ENCODE measurements at places on chromosomes 4 and X.
A peak's percentile ranks its signal among the peaks of the same experiment; 100 is the strongest.

DNA sequence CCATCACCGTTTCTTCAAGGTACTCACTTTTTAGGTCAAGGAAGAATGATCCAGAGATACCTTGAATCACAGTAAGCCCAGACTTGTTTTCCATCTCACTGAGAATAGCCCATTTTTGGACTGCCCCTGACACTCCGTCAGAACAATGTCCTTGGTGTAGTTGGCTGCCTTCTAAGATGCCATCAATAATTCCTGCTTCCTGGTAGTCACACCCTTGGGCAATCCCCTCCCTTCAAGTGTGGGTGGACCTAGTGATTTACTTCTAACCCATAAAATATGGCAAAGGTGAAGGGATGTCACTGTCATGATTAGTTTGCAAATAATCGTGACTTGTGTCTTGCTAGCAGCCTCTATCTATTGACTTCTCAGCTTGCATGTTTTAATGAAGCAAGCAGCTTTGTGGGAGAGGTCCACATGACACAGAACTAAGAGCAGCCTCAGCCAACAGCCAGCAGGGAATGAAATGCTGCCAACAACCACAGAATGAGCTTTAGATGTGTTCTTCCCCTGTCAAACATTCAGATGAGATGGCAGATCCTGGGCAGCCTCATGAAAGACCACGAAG lies 20.0 kb upstream of the KLHL34 start:
- no peak for DNase-seq

GRCh38 chr4:182483685-182484084 lies 240.5 kb downstream of the TENM3 start:
- DNase-seq: no peak

DNA sequence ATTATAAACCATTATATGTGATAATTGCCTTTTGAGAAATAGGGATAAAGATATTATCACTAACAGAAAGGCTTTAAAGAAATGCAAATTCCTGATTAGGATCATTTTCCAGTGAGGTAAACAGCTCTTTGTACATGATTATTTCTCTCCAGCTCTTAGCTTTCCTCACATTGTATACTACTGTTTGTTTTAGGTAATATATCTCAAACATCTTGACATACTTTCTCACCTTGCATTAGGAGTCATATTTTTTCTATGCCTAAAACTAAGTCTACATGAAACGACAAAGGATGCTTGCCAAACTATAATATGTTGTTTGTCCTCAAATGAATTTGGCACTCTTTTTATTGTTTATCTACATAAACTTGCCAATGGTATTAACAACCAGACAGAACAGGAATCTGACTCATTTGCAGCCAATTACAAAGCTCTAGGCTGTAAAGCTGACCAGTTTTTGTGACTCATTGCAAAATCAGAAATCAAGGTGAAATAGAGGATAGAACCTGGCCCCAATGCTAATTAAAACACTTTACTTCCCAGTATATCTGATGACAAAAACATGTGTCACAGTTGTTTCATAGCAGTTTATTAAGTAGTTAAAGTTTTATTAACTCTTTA lies 107.0 kb downstream of the IQCM start:
- DNase-seq: no peak

GRCh38 chr4:64880557-64880956 lies 471.3 kb upstream of the TECRL start:
- DNase-seq: no peak

DNA sequence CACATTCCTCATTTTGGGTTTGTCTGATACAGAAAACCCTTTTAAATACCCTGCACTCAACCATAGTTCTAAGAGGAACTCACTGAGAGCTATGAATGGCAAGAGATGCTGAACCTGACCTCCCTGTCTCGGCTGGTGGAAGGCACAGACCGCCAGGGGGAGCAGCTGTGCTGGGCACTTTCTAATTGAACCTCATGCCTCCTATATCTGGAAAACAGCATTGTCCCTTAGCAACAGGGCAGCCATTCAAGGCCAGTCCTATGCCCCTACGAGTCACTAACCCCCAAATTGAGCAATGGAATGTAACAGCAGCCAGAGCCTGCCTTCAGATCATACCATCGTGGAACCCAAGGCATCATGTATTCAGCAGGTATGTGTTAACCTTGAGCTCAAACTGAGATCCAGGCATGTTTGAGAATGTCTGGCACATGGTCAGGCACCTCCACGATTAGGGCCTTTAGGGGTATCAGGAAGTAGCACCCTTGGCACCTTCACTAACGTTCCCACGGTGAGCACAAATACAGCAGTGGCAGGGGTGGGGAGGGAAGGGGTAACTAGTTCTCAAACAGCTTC lies 5.1 kb downstream of the USP27X start:
- peak; percentile 64 for DNase-seq

- DNase-seq: no peak
Observed at GRCh38 chrX:123084797-123085196, 99.3 kb upstream of the GRIA3 start.

GRCh38 chr4:81351654-81352445 lies 119.9 kb downstream of the RASGEF1B start:
- peak; percentile 66 for DNase-seq

- DNase-seq: no peak
Observed at GRCh38 chr4:56787380-56787779, 34.1 kb downstream of the SPINK2 start.

- no peak for DNase-seq
Observed at GRCh38 chr4:162791226-162791625, 375.5 kb downstream of the NAF1 start.

GRCh38 chr4:179867300-179867878 lies 2375.8 kb upstream of the TENM3 start:
- peak; percentile 13 for DNase-seq

DNA sequence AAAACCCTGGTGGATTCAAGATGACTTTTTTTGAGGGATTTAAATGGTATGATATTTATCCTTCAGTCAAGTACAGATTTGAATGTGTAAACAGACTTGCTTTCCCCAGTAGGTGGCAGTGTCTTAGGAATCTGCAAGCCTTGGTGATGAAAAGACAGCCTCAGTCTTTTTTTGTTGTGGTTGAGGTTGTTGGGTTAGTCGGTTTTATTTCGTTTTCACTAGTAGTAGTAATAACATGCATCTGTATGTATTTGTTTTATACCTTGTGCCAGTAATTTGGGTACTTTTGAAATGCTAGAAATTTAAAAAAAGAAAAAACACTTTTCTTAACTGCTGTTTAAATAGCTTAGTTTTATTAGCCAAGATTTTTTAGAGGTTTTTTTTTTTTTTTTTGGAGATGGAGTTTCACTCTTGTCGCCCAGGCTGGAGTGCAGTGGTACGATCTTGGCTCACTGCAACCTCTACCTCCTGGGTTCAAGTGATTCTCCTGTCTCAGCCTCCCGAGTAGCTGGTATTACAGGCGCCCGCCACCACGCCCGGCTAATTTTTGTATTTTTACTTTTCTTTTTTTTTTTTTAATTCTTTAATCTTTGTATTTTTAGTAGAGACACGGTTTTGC lies 39.2 kb downstream of the COPS4 start:
- DNase-seq: peak; percentile 76

DNA sequence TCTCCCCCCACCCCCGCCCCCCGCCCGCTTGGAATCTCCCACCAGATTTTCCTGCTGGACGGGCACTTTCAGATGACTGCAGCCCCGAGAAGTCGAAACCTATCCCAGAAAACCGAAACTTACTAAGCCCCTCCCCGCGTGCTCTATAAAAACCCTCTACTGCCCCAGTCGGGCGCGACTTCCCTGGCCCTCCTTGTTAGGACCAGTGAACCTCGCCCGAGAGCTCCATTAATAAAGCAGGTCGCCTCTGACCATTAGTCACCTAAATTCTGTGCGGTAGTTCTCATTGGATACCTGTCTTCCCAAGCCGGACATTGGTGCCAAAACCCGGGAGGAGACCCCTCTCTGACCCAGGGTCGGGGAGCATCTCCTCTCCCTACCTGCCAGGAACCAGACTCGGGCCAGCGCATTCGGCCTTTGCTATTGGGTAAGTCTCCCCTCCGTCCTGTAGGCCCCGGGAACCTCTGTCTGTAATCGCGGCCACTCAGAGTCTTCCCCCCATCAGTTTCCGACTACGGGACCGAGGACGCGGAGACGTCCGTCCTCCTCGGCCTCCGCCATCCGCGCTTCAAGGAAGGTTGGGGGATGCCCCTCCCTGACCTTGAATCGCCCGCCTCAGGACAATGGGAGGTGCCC lies 958.0 kb downstream of the RPA4 start:
- no peak for DNase-seq

GRCh38 chr4:34851411-34851810 lies 1392.9 kb downstream of the ARAP2 start:
- no peak for DNase-seq

DNA sequence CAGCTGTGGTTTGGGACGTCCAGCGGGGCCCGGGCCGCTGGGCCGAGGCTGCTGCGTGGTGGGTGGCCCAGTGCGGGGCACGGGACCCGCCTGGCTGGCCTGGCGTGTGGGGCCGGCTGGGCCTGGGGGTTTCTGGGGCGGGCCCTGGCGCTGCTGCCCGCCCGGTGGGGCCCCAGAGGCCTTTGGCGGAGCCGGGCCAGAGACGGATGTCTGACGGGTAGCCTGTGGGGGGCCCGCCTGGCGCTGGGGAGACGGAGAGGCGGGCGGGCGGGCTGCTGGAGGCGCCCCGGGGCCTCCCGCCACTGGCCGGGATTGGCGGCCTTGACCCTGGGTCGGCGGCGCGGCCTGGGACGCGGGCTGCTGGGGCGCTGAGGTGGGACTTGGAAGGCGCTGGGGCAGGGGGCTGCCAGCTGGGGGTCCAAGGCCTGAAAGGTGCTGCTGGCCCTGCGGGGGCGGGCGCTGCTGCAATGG lies 8.1 kb upstream of the TIMP1 start:
- DNase-seq: no peak

DNA sequence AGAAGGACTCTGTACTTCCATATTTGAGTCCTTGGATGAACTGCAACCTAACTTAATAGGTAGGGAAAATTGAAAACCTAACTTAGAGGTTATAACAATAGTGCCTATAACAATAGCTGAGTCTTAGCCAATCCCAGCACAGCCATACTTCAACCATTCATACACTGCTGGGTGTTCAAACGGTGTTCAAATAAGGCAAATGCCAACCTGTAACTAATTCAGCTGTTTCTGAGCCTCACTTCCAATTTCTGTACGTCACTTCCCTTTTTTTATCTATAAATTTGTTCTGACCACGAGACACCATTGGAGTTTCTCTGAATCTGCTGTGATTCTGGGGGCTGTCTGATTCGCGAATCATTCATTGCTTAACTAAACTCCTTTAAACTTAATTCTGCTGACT lies 9.6 kb upstream of the GRSF1 start:
- no peak for DNase-seq

DNA sequence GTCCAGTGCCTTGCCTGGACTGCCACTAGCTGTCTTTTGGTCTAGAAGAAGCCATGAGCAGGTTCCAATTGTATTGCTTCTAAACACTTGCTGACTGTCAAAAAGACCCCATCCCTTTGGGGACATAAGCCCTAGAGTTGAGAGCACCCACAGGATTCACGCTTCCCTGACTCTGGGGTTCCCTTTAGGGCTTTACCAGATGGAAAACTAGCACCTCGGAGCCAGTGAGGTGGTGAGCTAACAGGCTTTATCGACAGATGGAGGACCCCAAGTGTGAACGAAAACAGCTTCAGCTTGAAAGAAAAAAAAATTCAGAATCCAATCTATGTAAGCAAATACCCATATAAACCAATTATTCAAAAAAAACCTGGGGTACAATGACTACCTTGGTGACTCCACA lies 90.8 kb downstream of the NAA11 start:
- no peak for DNase-seq

GRCh38 chr4:56050625-56051024 lies 101.9 kb downstream of the CEP135 start:
- DNase-seq: peak; percentile 23

DNA sequence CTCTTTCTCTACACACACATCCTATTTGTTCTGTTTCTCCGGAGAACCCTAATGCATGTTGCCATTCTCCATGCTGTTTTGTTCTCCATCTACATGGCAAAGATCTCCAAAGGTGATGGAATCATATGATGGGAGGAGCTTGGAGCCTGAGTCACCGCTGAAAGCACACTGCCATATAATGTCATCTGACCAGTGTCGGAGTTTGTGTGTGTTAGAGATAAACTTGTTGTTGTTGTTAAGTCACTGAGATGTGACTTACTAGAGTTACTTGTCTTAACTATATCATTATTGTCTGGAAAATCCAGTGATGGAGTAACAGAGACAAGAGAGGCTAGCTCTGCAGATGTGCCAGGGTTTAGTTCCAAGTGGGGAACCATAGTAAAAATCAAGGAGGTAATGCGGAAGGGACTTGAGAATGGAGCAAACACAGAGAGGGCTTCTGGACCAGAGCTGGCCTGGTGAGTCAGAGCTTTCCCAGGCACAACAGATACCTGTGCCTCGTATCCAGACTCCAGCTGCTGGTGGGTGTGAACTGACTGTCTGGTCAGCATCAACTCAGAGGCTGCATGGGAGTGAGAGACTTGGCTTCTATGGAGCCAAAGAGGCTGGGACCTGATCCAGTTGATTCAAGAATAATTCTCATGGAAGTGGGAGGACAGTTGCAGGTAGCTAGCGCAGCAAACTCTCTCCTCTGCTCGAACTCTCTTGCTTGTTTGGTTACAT lies 30.6 kb upstream of the CCKAR start:
- no peak for DNase-seq

DNA sequence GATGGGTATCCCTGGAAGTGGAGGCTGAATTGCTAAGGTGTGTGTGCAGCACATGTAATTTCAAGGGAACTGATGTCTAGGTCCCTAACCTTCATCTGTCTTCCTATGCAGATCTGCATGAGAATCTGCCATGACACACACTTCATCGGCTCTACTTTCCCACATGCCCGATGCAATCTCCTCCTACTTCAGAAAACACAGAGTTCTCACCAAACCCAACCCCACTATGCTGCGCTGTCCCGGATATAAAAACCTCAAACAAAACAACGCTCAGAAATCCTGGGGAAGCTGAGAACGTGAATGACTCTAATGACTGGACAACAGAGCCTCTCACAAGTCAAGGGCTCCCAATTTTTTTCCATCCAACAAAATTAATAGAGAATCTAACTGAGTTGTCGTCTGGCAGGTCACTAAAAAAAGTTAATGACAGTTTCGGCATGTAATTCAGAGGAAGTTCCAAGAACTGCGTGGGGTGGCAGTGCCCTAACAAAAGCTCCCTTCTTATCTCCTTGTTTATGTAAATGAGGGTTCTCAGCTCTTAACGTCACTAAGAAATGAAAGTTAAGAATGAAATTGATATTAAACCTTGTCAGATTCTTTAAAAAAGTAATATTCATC lies 39.0 kb downstream of the STX18 start:
- peak; percentile 37 for DNase-seq

DNA sequence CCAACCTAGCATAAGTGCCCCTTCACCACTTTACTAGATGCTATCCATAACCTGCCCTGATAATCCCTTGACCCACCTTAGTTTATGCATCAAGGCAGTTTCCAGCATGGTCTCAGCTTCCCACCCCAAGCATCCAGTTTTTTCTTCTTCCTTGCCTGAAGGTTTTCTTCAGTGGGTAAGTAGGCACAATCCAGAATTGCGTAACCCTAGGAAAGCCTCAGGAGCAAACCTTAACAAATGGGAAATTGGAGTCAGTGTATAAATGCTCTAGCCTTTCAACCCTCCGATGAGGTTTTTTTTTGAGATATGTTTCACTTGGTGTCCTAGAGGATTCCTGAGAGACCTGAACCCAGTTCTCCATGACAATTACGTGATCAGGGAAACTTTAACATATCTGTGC lies 614.0 kb upstream of the BOD1L1 start:
- no peak for DNase-seq

GRCh38 chr4:48633657-48634056 lies 143.6 kb downstream of the ZAR1 start:
- no peak for DNase-seq

Measured in erythroblast (primary cell).